Renal cortex interstitium (tissue), 15 donors: ENCODE measurements at places on chromosomes 5 and 9. TPM values are rescaled to one million over a fixed set of nuclear protein-coding genes. Genes with fewer than 3 reads are reported as not detected.

GRCh38 chr9:107243742-107244141 lies 39.3 kb upstream of the RAD23B start:
- DNase-seq, result no peak

GRCh38 chr5:176995896-176996767 lies 10.4 kb downstream of the UIMC1 start:
- no peak for DNase-seq

- DNase-seq, result no peak
Observed at GRCh38 chr5:60821488-60822284, 22.4 kb downstream of the ELOVL7 start.

- DNase-seq, result no peak
Observed at GRCh38 chr9:92669527-92669889, 423 bp downstream of the IPPK start.

- DNase-seq, result no peak
Observed at GRCh38 chr9:71303351-71303750, 181.9 kb upstream of the TRPM3 start.

DNA sequence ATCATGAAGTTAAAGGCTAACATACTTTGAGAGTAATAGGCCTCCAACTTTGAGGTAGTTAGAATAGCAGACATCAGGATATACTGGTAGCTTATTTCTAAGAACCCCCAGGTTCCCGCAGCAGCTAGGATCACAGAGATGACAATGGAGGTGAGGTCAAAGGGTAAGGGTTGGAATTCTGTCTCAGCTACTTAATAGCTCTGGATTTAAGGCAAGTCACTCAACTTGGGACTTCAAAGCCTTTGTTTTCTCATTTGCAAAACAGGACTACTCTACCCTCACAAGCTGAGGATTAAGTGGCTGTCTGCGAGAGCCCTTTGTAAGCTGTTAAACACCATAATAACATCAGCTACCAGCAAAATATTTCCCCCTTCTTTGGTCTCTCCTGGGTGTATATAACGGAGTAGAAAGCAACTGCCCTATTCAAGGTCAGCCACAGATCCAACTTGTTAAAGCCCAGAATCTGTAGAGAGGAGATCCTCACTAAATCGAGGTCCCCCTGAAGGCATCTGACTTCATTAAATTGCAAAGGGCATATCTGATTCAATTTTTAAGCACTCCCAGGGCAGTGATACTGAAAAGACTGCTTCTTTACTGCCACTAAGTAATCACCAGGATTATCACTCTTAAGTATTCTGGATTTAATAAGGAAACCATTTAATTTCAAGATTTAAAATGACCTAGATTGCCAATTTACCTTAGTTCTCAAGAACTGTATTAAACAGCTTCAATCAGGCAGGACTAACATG lies 104.7 kb downstream of the DCP2 start:
- no peak for DNase-seq

Gene ERAP2
- 4.0 TPM for polyA plus RNA-seq

Gene KIF20A
- 49.9 TPM for polyA plus RNA-seq

Gene SLC36A2
- polyA plus RNA-seq, result 13.1 TPM
